ENCODE measurements at places on chromosomes 3 and 15.
A peak's percentile ranks its signal among the peaks of the same experiment; 100 is the strongest.

- DNase-seq, result peak; percentile 53
Measured at GRCh38 chr3:51389423-51390183, 1.5 kb upstream of the RBM15B start.

- DNase-seq, result no peak
Measured at GRCh38 chr3:142095841-142096240, 53.5 kb downstream of the TFDP2 start.

DNA sequence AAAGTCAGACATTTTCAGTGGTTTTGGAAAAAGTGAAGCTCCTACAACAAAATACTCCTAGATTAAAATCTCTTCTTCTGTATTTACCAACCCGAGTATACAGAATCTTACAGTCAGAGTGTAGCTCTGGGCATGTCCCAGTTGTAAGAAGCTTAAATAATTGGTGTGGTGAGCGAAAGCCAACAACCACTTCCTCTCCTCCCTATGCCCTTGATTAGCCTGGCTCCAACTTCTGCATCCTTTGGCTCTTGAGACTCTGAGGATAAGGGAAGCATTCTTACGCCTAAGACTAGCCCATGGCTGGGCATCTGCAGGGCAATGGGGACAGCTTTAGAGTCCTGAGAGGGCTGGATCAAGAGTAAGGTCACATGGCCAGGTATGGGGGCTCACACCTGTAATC lies 25.5 kb downstream of the RFT1 start:
- DNase-seq, result no peak

- no peak for DNase-seq
Measured at GRCh38 chr3:190352861-190353457, 30.7 kb upstream of the CLDN1 start.
